Right ventricle myocardium superior (tissue), 1 donor: ENCODE measurements at places on chromosomes 13 and 19.

GRCh38 chr13:96294930-96295881 lies 205.3 kb downstream of the HS6ST3 start:
- DNase-seq: no peak

GRCh38 chr13:110463156-110463555 lies 98.4 kb downstream of the RAB20 start:
- no peak for DNase-seq

DNA sequence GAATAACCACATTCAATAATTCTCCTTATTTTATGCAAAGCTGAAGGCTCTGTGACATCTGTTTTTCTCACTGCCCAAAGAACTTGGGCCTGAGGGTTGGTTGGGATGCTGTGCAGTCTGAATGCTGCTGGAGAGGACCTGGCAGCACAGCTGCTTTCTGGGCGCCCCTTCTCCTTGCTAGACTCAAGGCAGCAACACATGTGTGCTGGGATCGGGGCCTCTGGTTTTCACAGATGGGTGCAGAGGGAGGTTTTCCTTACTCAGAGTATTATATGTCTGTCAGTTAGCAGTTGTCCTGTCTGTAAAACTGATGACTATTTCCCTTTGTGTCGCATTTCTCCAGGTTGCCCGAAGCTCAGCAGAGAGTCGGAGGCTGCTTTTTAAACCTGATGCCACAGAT lies 53.2 kb upstream of the TEX29 start:
- no peak for DNase-seq

DNA sequence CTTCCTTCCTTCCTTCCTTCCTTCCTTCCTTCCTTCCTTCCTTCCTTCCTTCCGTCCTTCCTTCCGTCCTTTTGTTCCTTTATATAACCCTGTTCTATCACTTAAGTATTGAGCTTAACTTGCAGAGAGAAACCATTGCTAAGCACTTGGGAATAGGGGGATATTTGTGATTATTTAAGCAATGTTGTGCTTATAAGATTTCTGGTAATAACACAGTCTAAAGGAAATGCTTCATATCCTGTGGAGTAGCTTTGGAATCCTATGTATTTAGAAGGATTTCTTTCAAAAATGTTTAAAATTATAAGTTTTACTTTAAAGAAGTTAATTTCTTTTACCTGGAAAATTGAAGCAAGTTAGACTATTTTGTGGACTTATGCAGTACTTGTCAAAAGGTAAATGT lies 209.8 kb downstream of the PCCA start:
- DNase-seq: no peak

GRCh38 chr13:47399599-47399998 lies 502.7 kb upstream of the HTR2A start:
- no peak for DNase-seq

DNA sequence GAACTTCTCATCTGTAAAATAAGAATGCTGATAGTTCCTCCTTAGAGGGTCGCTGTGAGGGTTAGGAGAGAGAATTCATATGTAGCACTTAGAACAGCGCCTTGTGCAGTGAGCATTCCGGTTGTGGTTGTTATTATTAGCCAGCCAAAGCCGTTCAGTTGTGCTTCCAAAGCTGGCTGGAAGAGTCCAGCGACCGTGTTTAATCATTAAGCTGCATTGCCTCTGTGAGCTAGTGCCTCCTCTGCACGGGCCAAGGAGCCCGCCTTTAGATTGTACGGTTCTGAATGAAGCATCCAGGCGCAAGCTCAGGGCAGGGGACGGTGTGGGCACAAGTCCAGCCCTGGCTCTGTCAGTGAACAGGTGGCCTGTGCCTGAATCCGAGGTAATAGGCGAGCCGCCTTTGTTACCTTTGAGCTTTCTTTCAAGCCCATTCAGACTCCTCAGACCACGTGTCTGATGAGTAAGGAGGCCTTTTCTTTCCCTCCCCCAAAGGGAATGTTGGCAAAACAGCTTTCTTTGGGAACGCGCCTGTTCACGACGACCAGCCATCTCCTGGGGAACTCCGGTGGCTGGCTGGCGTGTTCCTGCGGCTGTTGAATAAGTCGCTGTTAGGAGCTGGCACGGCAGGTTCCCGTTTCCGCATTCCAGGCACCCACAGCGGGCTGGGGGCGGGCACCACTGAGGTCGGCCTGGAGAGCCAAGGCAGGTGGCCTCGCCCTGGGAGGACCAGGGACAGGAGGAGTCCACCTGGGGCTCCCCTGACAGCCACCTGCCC lies 25.1 kb downstream of the SIPA1L3 start:
- peak; percentile 64 for DNase-seq

GRCh38 chr19:50203281-50204080 lies at the start of gene MYH14:
TSS of gene MYH14 (plus strand) at chr19:50203622. CDS start at chr19:50210366, 6,744 bp downstream.
- peak; percentile 91 for DNase-seq

DNA sequence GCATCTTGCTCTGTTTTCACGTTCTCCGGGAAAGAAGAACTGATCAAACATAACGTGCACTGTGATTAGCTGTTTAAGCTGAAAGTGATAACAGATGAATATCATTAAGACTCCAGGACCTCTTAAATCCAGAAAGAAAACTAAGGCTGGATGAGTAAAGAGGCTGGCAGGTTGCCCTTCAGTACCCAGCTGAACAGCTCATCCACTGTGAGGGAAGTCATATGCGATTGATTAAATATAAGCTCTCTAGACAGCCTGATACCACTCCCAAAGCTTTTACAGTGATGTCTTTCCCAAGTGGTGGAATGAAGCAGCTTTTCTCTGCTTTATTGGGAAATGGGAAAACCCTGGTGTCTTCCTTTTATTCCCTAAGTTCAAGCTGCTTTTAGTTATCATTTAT lies 116.9 kb downstream of the EFNB2 start:
- DNase-seq: no peak

GRCh38 chr13:27631156-27631555 lies 9.5 kb downstream of the POLR1D start:
- no peak for DNase-seq

DNA sequence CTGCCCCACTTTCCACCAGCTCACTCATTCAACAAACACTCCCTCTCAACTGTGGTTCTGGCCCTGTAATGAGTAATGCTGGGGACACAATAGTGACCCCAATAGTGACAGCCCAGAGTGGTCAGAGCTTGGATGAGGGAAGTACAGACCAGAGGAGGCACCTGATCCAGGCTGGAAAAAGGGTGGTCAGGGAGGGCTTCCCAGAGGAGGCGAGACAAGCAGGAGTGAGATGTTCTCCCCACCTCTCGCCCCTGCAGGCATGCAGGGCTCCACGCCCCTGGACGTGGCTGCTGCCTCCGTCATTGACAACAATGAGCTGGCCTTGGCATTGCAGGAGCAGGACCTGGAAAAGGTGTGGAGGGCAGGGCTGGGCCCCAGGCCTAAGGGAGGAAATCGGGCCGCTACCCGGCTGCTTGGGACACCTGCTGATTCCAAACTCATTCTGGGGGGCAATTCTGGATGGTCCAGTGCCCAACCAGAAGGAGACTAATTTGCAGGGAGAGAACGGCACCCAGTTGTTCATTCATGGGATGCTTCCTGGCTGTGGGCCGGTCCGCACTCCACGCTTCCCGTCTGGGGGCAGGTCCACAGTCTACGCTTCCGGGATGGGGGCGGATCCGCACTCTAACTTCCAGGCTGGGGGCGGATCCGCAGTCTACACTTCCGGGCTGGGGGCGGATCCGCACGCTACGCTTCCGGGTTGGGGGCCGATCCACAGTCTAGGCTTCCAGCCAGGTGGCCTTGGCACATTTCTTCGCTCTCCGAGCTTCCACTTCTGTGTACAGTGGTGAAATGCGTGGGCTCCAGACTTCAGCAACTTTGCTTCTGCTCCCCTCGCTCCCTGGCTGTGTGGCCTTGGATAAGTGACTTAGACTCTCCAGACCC lies 63.4 kb downstream of the RYR1 start:
- DNase-seq: no peak

GRCh38 chr13:20714563-20715329 lies 11.2 kb downstream of the IL17D start:
- DNase-seq: peak; percentile 79

- peak; percentile 58 for DNase-seq
Measured at GRCh38 chr13:80716610-80717081, 375.7 kb upstream of the SPRY2 start.

- DNase-seq: no peak
Measured at GRCh38 chr13:22210134-22210930, 539.5 kb downstream of the FGF9 start.

DNA sequence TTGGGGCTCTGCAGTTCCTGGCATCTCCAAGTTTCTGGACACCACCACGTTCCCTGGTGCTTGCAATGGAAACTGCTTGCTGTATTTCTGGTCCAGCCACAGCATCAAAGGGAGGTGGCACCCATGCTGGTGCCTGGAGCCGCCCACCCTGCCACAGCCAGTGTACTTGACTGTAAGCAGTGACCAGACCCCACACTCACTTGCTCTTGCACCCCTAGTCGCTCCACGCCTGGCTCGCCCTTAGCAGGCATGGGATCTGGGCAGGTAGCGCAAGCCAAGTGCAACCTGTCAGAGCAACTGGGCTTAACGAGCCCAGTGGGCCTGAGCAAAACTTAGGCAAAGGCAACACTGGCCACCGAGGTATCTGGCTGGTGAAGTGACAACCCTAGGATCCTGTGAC lies 648.2 kb upstream of the PCDH9 start:
- DNase-seq: no peak

GRCh38 chr13:33168321-33168960 lies 117.1 kb downstream of the STARD13 start:
- DNase-seq: no peak

DNA sequence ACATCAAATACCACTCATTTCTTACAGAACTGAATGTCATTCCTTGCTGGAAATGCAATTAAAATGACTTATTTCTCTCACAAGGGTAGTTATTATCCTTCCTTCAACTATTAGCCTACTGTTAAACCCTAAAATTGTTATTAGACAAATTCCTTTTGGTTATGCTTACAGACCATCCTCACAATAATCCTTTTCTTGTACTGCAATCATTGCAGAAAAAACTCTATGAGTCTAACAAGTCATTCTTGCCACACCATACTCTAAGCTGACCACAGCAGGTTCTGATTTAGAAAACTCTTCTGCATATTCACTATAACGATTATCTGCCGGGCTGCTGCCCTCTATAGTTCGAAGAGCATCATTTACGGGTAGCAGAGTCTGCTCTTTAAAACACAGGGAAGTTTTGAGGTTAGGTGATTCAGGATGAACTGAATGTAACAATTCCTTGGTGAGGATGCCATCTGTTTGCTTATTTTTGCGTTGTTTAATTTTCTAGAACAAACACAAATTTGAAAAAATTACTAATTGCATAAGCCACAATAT lies 38.2 kb downstream of the MTMR6 start:
- DNase-seq: no peak

DNA sequence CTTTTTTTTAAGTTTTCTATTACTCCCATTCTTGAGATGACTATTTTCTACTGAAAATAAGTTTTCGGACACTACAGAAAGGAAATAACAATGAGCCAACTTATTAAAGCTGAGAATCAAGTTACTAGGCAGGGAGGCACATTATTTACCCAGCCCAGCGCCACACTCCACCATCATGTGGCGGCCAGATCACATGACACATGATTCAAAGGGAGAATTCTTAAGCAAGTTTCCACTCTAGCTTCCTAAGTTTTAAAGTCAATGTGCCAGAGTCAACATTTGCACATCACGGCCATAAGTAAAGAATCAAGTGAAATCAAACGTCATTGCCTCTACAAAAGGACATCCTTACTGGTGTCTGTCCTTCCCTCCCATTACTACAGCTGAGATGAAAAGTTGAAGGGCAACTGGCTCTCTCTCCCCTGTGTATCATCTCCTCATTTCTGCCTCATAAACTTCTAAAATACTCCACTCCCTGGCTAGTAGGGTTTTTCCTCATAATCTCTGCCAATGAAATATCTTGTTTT lies 81.7 kb downstream of the KLF12 start:
- no peak for DNase-seq

GRCh38 chr13:96481482-96481881 lies 391.6 kb downstream of the HS6ST3 start:
- no peak for DNase-seq

GRCh38 chr13:46595136-46595884 lies 42.3 kb downstream of the LRCH1 start:
- DNase-seq: no peak

- DNase-seq: peak; percentile 59
Measured at GRCh38 chr19:35533822-35534392, 651 bp downstream of the GAPDHS start.

DNA sequence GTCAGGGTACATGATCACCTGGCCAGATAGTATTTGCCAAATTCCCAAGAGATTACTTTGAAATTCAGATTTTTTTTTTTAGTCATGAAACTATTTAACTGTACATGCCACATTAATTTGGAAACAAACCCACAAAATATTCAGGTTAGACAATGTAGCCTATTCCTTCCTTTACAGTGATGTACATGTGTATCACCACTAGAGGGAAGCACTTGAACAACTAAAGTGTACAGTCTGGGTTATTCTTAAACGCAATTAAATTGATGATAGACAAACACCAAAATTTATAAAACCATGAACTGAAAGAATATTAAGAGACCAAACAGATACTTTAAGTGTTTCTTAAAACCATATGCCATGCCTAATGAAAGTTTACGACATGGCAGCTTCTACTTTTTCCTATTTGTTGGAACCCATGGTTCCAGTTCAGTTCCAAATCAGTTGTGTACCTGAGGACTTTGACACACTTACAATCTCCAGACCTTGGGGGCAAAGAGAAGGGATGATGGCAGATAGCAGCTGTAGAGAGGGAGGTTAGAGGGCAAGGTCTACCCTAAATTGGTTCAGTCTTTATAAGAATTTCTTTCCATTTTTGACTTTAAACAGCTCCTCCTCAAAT lies 52.8 kb downstream of the TNFSF13B start:
- DNase-seq: no peak

DNA sequence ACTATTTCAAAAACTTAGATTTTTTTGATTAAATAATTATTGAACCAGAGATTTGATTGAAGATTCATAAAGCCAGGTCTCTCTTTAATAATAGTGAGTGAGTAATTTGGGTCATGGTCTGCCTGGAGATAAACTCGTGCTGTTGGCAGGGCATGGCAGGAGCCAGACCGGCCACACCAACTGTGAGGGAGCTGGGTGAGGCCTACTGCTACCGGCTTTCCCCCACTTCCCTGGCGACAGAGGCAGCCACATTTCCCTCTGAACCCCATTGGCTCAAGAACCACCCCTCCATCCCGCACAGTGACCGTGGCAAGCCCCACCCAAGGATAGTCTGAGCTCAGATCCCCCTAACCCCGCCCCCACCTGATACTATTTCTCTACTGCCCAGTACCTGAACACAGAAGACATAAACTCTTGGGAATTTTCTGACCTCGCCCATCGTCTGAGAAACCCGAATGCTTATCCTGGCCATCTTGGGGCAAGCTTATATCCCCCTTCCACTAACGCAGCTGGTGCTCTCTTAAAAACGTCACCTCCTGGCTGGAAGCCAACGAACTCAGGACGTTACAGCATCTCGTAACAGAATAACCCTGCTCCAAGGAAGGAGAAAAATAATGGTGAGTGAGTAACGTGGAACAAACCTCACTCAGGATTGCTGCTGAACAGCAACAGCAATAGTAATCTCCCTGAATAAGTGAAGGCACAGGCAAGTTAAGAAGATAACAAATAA lies 627.6 kb upstream of the PCDH9 start:
- no peak for DNase-seq
